ENCODE measurements at places on chromosomes 4 and X.
A peak's percentile ranks its signal among the peaks of the same experiment; 100 is the strongest.

DNA sequence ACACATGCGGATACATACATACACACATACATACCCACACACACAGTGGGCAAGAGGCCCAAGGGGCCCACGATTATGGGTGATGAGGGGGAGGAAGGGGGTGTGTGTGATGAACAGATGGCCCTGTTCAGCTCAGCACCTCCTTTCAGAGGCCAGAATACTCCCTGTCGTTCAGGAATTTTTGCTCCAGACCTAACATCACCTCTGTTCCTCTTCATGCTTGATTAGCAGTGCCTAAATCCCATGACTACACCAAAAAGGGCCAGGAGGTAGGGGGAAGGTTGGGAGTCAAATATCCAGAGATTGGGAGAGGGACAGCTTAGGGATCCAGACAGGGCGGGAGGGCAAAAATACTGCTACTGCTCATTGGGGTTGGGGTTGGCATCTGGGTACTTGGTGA is 42.7 kb downstream of the SMC1A start:
- DNase-seq, result no peak

GRCh38 chr4:108322497-108322896 is 153.8 kb upstream of the LEF1 start:
- DNase-seq, result no peak

- DNase-seq, result no peak
Measured at GRCh38 chr4:118756429-118756828, 71.2 kb downstream of the METTL14 start.

DNA sequence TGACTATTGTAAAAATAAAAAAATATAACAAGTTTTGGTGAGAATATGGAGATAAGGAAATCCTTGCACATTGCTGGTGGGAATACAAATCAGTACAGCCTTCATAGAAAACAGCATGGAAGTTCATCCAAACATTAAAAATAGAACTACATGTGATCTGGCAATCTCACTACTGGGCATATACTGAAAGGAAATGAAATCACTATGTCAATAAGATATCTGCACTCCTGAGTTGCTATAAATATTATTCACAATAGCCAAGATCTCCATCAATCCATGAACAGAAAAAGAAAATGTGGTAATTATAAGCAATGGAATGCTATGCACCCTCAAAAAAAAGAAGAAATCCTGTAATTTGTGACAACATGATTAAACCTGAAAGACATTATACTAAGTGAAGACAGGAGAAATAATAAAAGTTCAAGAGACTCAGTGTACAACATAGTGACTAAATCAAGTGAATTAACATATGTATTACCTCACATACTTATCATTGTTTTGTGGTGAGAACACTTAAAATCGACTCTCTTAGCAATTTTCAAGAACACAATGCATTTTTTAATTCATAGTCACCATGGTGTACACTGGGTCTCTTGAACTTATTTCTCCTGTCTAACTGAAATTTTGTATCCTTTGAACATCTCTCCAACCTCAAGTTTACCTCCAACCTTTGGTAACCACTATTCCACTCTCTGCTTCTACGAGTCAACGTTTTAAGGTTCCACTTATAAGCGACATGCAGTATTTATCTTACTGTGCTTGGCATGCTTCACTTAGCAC is 1703.7 kb upstream of the AGA start:
- DNase-seq, result no peak

- no peak for DNase-seq
Measured at GRCh38 chrX:43446752-43447151, 209.3 kb upstream of the MAOA start.

DNA sequence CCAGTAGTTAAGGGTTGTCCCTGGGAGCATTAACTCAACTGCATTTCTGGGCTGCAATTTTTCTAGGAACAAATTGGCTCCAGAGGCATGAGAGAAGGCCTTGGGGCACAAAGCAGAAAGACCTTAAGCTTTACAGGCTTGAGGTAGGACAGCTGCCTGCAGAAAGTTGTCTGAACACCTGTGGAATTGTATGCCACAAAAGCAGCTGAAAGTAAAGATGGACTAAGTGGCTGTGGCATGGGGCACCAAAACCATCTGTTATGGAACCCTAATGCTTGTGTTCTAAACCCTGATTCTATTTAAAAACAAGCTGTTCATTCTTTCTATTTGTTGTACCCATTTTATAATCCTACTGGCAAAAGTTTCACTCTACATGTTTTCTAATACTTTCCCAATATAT is 515.2 kb downstream of the GLUD2 start:
- DNase-seq, result no peak

DNA sequence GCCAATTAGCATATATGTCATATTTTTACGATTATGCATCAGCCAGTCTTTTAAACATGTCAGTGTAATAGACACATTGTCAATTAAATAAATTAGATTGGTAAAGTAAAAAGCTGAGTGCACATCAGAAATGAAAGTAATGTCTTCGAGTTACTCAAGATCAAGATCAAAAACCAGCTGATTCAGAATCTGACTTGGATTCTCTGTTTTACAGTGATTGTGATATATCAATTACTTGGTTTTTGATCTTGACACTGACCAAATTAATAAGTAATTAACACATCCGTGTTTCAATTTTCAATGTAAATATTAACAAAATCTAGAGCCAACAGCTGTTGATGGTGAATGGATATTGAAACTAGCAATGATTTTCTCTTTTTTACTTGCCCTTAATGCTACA is 311.6 kb downstream of the PDGFC start:
- no peak for DNase-seq

DNA sequence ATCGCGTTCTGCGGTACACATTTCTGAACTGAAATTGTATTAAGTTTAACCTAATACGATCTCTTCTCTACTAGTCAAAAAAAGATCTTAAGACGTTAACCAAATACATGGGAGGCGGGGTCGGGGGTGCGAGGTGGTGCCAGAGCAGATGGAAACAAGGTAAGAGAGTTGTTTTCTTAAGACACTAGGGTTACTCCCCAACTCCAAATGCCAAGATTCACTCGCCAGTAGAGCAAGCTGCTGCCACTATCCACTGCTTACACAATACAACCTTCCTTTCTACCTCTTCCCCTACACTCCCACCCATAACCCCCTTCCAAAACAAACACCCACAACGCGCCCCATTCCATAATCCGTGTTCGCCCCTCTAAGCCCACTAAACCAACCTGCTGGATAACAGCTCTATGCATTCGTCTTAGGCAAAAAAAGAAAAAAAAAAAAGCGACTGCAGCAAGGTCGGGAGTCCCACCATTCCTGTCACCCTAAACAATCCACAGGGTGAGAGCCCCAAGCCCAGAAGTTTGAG is 1.3 kb downstream of the LCORL start:
- peak; percentile 11 for DNase-seq

DNA sequence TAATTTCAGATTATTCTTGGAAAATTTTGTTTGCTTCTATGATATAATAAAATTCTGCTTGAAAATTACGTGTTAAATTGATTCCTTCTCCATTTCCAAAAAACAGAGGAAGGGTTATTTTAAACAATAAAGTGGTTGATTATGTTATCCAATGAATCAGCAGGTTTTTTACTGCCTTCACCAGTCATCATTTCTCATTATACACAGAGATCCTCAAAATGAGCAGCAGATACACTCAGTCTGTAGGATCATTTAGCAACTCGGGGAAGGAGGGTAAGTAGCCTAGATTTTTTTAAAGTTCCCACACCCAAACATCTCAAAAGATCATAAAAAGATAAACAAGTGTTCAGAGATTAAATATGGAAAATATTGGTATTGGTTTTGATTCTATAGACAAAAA is 6.8 kb upstream of the TMEM144 start:
- no peak for DNase-seq

DNA sequence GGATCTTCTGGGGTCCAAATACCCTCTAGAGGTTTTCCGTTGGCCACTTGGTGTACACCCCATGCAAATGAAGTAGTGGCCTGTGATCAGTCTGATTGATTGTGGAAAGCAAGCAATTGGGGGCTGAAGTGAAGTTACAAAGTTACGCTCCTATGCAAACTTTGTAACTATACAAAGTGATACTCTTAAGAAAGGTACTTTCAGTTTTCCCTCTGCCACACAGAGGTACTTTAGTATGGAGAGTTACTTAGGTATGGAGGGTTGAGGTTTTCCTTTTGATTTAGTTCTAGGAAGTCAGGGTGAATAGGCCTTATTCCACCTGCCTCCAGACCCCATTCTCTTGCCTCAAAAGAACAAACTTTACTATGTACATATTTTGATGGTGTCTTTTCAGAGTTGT is 28.7 kb downstream of the STAG2 start:
- no peak for DNase-seq

DNA sequence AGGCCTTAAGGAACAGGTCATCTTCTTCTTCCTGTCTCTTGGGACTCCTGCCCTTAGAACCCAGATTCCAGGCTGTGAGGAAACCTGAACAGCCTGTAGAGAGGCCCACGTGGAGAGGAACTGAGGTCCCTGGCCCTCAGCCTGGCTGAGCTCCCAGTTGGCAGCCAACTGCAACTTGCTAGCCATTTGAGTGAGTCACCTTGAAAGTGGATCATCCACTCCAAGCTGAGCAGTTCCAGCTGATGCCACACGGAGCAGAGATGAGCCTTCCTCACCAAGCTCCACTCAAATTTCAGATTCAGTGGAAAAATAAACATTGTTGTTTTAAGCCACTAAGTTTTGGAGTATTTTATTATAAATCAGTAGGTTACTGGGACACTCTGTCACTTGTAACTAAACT is 392.5 kb downstream of the BCOR start:
- DNase-seq, result no peak

DNA sequence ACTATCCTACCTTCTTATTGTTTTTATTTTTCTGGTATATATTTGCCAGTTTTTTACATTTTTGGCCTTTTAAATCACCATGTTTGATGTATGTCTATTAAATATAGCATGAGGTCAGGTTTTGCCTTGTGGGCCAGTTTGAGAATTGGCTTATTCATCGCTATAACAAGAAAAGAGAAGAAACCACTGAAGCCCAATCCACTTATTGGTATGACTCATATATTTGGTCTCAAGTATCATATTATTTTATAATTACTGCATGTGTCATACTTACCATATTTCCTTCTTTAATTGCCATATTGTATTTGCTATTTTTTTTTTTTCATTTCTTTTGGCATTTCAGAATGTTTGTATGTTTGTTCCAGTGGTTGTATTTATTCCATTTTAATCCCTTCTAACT is 99.3 kb downstream of the IRF2 start:
- DNase-seq, result no peak

- DNase-seq, result no peak
Measured at GRCh38 chr4:103104886-103105285, 5.3 kb upstream of the BDH2 start.

DNA sequence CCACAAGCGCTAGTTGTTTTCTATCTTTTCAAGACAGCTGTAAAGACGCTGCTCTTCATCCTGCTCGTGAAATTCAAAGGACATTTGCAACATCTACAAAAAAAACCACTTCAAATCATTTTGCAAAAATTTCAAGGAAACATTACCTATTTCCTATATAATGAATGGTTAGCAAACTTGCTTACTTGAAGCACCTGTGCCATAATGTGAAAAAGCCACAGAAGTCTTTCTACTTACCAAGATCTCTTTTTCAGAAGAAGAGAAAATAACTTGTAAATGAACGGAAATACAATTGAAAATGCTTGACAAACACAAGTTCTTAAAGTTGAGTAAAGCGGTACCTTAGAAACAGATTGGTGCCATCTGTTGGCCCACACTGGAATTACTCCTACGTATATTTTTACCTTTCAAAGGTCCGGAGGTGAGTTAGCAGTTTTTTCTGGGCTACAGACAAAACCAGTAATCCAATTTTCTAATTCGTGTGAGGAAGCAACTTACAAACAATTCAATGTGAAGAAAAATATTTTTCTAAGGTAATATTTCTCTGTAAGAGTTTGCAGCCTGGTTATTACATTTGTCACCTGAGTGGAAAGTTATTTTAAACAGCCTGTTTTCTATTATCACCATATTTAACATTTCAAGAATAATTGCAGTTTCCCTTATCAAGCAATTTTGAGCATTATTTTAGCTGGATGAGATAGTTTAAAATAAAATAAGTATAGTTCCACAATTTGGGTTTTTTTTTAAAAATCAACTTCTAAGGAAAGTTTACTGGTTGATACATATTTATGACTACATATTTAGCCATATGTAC is at the start of gene TLR6:
TLR6 (minus strand) TSS at position 294 of the 814 bp plus-strand sequence. CDS start 27,344 bp downstream, outside the sequence.
- DNase-seq, result peak; percentile 78

DNA sequence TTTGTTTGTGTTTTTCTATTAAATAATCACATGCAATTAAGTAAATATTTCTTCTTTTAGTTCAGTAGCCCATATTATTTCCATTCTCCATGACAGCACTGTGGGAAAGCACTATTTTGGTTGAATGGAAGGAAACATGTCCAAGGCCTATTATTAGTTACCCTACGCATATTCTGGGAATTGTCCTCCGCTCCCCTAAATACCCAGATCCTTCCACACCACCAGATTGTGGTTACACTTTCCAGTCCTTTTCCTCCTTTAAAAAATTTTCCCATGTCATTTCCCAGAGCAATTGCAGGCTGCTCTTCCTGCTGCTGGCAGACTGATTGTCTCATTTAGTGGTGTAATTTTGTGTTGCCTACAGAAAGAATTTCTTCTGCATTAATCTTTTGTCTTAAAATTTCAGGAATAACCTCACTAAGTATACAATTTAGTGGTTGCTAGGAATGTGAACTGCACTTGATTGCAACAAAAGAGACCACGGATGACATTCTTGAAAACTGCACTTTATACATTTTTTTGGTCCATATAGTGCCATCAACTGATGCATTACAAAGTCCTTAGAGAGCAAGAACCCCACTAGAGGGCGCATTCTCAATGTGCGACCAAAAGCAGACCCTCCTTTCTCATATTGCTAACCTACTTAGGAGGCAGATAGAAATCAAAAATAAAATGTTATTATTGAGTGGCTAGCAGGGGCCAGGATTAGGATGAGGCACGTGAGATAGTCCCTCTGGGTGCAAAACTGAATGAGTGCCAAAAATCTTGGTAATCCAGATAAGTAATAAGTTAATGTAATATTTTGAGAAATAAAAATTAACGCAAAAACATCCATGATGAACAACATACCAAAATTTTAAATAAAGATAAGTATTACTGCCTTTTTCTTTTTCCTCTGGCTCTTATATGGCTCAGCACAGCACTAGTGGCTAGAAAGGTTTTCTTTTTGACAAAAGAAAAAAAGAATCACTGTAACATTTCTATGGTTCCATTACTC is 98.8 kb upstream of the IQCM start:
- DNase-seq, result peak; percentile 8
